ENCODE measurements at places on chromosomes 2 and 18.

DNA sequence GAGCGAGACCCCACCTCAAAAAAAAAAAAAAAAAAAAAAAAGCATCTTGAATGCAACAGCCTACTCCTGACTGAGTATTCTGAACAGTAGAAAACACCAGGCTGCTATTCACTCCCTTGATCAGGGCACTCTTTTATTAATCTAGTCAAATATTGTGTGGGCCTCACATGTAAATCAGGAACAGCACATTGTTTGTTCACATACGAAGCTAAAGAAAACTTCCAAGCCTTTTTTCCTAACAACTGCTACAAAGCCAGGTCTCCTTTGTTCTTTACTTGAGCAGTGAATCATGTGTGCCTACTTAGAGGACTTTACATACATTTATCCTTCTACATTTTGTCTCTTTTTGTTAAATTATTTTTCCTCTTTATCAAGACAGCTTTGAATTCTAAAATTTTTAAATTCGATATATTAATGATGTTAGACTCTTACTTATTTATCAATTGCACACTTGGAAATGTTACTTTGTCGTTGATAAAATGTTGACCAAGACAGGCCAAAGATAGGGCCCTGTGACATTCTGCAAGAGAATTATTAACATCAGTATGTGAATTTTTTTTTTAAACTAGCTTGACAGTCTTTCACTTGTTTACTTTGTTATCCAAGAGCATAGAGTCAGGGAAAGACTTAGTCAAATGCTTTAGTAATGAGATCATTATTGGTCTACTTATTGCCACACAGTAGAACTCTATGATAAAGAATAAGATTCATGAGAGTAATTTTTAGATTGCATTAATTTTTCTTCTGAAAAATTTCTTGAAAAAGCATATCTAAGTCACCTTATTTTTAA is 13.2 kb downstream of the SPATS2L start:
- no peak for DNase-seq

DNA sequence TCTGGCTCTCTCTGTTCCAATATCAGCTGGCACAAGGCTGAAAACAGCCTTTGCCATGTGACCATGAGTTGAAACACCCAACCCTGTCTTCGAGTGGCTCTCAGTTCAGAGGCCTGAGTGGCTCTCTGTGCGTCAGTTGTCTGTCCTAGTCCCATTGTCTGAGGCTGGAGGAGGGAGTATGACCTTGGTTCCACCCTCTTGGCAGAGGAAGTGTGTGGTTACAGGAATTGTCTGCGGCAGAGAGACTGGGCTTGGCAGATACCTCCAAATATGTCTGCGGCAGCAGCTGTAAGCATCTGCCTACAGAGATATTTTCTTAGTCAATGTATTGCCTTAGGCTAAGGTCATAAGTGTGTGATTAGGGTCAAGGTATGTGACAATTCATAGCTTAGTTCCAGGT is 32.6 kb downstream of the CNGA3 start:
- DNase-seq, result no peak

DNA sequence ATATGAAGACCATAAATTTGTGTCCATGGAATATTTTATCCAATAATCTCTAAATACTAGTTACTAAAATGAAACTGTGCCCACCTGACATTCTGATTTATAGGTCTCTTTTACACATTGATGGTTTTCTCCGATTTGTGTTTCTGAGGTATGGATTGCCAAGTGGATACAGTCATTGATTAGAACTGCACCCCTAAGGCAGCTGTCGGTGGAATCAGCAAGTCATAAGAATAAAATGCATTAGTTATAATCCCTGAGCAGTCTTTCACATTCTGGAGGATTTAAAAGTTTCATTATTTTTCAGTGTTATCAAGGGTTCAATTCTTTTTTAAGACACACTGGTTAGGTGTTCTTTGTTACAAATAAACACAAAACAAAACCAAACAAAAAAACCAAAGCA is 6.0 kb downstream of the CAVIN2 start:
- DNase-seq, result no peak

DNA sequence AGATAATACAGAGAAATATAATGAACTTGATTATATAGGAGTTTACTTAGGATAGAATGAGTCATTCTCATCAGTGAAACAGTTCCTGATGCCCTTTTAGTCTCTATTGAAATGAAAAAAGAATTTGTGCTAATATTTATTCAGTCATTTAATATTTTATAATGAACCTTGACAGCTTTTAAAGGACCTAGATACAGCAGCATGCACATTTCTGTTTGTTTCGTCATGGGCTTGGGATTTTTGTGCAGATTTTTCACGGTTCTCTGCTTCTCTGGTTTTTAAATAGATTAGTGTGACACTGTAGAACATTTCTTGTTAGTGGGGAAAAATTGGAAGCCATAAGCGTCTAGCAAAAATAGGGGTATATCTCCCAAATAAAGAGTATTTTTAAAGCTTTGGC is 60.7 kb downstream of the NABP1 start:
- DNase-seq, result no peak

GRCh38 chr2:76870011-76870410 is 652.2 kb downstream of the LRRTM4 start:
- DNase-seq, result no peak

DNA sequence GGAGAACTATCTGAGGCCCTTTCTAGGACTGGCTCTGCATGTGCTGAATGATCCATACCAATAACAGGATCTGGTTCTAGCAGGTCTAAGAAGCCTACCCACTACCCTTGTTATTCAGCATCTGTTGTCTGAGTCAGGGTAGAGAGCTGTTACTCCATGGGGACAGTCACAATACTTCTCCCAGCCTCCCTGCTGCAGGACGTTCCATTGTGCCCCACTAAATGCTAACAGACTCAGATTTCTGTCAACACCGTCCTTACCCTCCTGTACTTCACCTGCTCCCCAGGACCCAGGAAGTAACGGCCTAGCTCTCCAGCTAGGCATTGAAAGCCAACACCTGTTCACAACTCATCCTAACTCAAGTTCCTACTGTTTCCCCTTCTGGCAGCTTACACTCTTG is 719.7 kb upstream of the ID2 start:
- no peak for DNase-seq

GRCh38 chr18:22685788-22686187 is 247.3 kb upstream of the RBBP8 start:
- DNase-seq, result no peak

GRCh38 chr2:41483982-41484857 is 563.6 kb upstream of the PKDCC start:
- DNase-seq, result no peak

DNA sequence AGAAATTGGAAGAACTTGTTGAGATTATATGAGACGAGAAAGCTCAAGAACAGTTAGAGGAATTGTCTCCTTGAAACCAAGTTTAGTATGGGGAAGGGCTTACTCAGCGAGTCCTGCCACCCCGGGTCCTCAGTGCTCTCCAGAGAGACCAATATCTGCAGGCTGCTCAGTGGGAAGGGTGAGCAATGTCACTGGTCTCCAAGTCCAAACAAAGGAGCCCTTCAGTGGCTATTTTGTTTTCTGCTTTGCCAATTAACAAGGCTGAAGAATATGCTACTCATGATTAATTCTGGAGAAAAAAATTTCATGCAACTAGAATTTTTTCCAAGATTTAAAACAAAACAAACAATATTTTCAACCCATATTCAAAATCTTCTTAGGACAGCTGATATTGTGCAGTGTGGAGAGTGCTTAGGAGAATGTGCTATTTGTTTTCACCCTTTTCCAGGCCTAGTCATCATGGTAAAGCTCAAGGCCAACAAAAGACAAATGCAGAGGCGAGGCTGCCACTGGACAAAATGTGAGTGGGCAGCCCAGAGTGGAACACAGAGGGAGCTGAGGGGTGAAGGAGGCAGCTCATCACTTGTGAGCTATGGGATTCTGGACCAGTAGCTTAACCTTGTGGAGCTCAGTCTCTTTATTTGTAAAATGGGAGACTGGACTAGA is 83.8 kb upstream of the TMEM17 start:
- DNase-seq, result no peak

- no peak for DNase-seq
Measured at GRCh38 chr2:221724631-221725203, 152.6 kb upstream of the EPHA4 start.

DNA sequence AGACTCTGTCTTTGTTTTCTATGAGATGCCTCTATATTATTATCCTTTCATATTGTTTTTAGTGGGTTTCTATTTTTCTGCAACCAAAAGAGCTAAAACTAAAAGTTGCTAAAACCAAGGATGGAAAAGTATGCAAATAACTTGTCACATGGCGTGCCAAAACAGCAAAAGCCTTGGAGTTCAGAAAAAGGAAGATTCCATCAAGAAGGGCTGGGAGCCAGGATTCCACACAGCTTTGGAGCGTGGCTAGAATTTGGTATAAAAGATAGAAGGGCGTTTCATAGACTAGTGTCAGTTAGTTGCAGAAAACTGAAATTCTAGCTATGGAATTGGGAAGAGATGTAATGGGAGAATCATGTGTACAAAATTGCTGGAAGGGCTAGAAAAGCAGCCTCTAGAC is 4.1 kb downstream of the SCYGR1 start:
- no peak for DNase-seq

DNA sequence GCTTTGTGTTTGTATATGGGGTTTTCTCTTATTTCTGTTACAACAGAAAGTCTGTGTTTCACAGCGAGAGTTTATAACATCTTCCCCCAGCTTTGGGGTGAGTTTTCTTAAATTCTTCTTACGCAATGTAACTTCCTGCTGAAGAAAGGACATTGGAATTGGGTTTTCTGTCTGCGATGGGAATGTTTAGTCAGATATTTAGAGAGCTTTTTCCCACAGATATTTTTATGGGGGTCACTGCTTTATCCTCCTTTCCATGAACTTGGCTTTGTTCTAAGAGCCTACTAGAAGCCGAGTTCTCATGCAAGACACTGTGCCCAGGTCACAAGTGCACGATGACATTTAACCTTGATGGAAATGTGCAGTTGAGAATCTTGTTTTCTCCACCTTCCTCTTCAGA is 22.1 kb downstream of the B3GNT2 start:
- DNase-seq, result no peak

DNA sequence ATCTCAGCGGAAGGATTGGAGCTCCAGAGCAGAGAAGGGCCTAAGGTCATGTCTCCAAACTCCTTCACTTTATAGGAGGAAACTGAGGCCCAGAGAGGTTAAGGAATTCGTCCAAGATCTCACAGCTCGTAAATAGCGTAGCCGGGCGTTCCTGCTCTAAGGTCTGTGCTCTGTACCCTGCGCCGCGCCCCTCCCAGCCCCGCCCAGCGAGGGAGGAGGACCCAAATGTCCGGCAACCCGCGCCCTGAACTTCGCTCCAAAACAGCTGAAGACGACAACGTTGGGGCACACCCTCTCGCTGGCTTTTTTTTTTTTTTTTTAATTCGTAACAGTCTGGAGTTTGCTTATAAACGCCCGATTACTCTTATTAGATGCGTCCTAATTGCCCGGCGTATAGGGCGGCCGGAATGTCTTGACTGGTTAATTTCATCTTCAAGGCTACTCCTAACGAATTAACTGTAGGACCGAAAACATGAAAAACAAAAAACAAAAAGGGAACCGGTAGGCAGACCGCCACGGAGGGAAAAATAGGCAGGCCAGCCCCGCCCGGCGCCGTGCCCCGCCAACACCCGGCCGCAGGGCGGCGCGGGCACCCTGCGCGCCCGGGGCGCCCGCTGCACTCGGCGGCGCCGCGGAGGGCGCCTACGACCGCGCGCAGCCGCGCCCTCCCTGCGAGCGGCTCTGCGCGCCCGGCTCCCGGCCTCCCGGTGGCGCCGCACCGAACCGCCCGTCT is 928 bp upstream of the FOSL2 start:
- DNase-seq, result peak; percentile 31

GRCh38 chr2:137302957-137303356 is 537.6 kb downstream of the THSD7B start:
- DNase-seq, result no peak

- no peak for DNase-seq
Measured at GRCh38 chr2:217279556-217279955, 419.7 kb upstream of the TNP1 start.

GRCh38 chr18:33578518-33579348 is 714 bp downstream of the ASXL3 start:
- no peak for DNase-seq

GRCh38 chr2:27653397-27653796 is 10.0 kb downstream of the SUPT7L start:
- no peak for DNase-seq

DNA sequence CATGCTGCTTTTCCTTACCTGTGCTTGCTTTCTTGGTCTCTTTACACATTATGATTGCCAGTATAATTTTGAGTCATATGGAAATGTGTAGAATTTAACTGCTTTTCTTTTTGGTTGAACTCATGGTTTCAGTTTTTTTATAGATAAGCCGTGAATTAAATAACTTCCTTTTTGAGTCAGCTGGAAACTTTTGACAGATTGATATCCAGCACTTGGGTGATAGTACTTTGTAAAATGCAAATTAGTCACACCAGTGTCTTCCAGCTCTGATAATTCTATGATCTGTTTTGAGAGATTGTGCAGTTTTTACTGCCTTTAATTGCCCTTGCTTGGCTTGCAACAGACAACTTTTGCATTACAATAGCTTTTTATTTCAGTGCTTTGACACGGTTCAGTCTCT is 86.4 kb downstream of the NCOA1 start:
- no peak for DNase-seq

DNA sequence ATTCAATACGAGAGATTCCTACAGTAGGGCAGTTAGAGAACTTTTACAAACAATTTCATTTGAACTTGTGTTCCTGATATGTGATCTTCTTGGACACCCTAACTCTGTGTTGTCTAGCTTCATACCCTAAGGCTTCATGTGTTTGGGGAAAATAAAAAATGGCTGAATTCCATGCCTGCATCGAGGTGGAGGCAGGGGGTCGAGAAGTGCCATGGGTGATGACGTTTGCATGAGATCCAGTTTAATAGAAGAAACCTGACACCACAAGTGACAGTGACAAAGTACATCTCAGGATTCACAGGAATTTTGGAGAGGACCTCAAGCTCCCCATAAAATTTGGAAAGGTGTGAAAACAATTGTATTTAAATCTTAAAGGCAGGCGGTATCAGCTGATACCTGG is 169.2 kb upstream of the NABP1 start:
- DNase-seq, result no peak

DNA sequence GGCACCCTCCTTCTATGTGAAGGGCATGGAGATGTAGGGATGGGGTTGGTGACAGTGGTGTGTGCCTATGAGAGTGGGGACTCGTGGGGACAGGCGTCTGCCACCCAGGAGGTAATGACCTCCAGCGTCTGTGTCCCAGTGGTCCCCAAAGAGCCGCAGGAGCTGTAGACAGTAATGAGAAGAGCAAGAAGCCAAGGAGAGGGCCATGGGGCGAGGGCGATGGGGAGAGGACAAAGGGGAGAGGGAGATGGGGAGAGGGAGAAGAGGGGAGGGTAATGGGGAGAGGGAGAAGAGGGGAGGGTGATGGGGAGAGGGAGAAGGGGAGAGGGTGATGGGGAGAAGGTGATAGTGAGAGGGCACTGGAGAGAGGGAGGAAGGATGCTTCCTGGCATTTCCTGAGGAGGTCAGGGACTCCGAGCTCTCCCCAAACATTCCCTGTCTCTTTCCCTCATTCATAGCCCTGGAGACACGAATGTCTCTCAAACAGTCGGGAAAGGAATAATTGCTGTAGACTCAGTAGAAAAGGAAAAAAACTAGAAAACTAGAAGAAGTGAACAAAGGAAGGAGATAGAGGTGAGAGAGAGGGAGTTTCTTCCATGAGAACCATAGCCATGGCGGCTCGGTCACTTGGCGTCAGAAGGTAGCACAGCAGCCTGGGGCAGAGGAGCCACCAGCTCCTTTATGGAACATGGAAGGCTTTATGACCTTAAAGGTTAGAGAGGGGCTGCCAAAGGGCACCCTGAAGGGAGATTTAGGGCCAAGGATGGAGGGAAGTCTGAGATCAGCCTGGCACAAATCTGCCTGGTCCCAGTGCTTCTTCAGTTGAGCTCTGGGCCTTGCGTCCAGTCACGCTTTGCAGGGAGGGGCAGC is 39.5 kb downstream of the PSD4 start:
- no peak for DNase-seq

GRCh38 chr2:134074619-134075018 is 179.3 kb upstream of the MGAT5 start:
- DNase-seq, result no peak
